ENCODE measurements at places on chromosomes 2 and 18.

GRCh38 chr2:233319256-233319655 lies 11.6 kb downstream of the SAG start:
- no peak for DNase-seq

- no peak for DNase-seq
These were observed 91.4 kb upstream of the CDH19 start for GRCh38 chr18:66695281-66695680.

GRCh38 chr18:24076950-24077349 lies 61.9 kb upstream of the CABYR start:
- no peak for DNase-seq

- no peak for DNase-seq
These were observed 254.7 kb downstream of the HDAC4 start for GRCh38 chr2:239146011-239146641.

- no peak for DNase-seq
These were observed 21.9 kb downstream of the TMEM177 start for GRCh38 chr2:119700866-119701265.
